Activated CD8-positive, alpha-beta memory T cell treated with anti-CD3 and anti-CD28 coated beads for 4 hours (primary cell): ENCODE measurements at places on chromosomes 11 and 22.

DNA sequence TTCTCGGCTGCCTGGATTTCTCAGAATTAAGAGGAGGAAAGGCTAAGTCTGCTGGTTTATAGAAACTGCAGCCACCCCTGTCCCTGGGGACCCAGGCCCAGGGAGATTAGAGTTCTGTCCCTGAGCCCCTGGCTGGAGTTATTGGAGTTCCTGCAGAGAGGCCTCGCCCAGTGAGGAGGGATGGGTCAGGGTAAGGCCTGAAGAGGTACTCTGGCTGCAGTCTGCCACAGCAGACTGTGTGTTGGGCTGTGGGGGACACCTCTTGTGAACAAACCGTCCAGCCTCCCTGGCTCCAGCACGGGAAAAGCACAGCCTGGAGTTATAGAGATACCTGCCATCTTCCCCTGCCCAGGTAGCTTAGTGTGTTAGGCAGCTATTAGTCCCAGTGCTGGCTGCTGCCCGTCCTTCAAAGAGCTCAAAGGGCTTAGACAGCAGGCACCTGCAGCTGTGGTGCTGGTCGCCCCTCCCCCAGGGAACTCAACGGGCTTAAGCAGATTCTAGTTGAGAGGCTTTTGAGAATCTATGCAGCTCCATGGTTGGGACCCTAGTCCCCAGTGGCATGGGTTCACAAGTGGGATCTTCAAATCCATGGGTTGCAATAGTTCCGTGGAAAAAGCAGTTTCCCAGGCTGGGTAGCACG lies 36.6 kb upstream of the MUC15 start:
- DNase-seq, result no peak

GRCh38 chr11:117792241-117792640 lies 4.8 kb downstream of the DSCAML1 start:
- no peak for DNase-seq

GRCh38 chr11:17350455-17351171 lies 987 bp upstream of the NCR3LG1 start:
- DNase-seq, result no peak

- DNase-seq, result no peak
Measured at GRCh38 chr11:43969543-43969942, 27.1 kb downstream of the C11orf96 start.

- no peak for DNase-seq
Measured at GRCh38 chr22:28882545-28882877, 861 bp upstream of the ZNRF3 start.

GRCh38 chr11:15932417-15932816 lies 423.9 kb downstream of the SOX6 start:
- no peak for DNase-seq

GRCh38 chr22:26552466-26552865 lies 37.5 kb downstream of the TPST2 start:
- DNase-seq, result no peak

DNA sequence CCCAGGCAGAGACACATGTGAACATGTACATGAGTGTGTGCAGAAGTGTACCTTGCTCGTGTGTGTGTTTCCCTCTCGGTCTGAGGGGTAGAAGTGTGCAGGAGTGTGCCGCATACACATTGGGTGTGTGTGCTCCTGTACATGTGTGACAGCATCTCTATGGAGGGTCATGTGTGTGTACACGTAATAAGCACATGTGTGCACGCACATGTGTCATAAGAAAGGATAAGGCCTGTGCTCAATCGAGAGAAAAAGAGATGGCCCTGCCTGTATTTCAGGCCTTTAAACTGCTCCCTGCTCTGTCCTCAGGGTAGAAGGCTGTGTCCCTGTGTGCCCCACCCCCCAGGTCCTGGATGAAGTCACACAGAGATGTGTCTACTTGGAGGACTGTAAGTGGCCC lies 61.8 kb downstream of the OTOG start:
- no peak for DNase-seq

DNA sequence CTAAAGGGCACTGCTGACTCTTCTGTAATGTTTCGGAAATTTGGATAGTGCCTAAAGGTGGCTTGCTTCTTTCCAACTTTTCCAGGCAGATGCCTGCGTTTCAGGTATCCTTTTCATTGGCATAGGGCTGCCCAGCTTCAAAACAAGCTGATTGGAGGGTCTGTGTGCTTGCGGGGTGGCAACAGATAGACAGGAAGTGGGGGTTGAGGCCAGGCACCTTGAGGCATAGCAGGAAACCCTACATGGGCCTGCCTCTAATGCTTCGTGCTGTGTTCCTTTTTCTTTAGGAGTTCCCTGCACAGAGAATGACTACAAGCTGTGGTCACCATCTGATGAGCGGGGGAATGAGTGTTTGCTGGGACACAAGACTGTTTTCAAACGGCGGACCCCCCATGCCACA lies 92.2 kb upstream of the SORL1-AS1 start:
- no peak for DNase-seq

DNA sequence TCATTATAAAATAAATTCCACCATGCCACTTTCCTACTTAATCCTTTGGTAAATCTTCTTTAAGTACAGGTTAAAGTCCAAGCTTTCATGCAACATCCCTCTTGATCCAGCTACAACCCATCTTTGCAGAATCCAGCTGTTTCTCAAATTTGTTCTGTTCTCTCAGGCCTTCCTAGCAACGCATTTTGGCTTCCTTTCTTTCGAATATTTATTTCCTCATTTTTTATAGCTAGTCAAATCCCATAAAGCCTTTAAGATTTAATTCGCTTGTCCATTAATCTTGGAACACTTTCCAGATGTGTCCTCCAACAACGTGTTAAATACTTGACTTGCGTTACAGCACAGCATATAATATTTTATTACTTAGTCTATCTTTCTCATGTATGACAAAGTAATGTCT lies 600.1 kb upstream of the CHORDC1 start:
- DNase-seq, result no peak

GRCh38 chr11:109902764-109903433 lies 190.3 kb upstream of the ZC3H12C start:
- DNase-seq, result no peak

DNA sequence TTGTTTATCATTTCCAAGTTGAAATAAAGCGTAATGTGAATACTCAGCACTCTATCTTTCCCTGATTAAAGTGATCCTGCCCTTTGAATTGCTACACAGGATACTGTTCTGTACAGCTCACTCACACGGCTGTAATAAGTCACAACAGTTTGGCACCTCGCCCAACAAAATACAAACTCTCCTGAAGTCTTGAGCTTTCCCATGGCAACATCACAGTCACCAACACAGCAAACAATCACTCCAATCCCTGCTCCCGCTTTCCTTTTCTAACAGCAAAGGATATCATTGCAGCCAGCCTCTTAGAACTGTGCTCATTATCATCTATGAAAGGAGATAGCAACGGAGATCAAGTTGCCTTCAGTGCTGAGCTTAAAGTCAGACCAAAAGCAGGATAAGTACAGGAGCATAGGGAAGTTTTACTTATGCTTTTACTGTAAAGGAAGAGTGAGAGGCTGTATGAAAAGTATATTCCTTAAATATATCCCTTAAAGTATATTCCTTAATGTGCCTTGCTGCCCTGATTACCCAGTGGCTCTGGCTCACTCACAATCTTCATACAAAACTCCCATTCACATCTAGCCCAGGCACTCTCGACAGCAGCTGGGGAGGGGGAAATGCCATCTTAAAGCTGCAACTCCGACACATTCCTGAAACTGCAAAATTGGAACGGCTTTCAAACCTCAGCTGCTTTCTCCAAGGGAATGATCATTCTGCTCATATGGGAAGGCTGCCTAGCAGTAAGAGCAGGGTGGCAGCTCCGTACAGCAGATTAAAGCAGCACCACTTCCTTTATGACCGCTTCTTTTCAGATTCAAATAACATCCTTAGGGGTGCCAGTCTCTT lies 35.8 kb downstream of the MAML2 start:
- DNase-seq, result no peak

DNA sequence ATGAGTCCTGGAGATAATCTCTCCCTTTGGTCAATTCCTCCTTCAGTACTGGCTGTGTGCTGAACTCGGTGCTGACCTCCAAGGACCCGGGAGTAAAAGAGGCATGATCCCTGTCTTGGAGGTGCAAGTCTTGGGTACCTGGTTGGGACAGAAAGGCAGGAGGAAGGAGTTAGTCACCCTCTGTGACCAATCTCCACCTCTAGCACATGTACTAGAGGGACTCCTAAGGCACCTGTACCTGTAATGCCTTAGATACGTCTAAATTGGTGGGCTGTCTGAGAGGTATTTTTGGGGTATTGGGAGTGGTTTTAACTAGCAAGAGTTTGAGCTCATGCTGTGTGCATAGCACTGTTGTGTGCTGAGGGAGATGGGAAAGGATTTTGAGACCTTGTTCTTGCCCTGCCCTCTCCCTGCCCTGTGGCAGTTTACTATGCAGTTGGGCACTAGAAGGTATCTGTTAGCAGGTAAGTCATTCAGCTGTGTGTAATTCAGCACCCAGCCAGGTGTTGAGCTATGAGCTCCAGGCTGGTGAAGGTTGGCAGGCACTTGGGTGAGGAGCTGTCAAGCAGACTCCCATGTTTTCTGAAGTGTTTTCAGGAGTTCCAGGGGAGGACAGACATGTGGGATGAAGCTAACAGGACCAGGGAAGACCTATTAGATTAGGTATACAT lies 2.5 kb downstream of the PANX1 start:
- DNase-seq, result no peak

GRCh38 chr22:17972385-17973191 lies 51.8 kb downstream of the MICAL3 start:
- DNase-seq, result no peak

DNA sequence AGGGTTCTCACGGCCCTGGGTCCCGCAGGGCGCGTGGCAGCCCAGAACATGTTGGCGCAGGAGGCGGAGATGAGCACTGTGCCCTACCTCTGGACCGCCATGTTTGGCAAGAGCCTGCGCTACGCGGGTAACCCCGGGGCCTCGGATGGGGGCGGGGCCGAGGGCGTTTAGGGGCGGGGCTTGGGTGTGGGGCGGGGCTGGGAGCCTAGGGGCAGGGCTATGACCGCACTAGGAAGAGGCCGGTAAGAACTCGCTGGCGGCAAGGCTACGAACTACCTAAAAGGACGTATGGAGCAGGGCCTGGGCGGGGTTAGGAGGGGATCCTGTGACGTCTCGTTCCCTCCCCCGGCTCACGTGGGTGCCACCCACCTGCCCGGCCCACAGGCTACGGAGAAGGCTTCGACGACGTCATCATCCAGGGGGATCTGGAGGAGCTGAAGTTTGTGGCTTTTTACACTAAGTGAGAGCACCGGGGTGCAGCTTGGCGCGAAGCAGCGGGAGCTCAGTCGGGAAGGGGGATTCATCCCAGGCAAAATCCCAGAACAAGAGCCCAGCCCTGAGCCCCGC lies 2.8 kb upstream of the LZTR1 start:
- DNase-seq, result no peak

- DNase-seq, result peak; percentile 72
Measured at GRCh38 chr11:121464352-121464946, 11.7 kb upstream of the SORL1-AS1 start.

GRCh38 chr11:64119700-64120099 lies 46.2 kb downstream of the MACROD1 start:
- DNase-seq, result no peak

GRCh38 chr11:1647901-1648652 lies 18.5 kb downstream of the KRTAP5-5 start:
- DNase-seq, result no peak

- no peak for DNase-seq
Measured at GRCh38 chr11:65487467-65488272, 11.2 kb upstream of the MALAT1 start.

- DNase-seq, result no peak
Measured at GRCh38 chr11:75453916-75454655, 21.1 kb upstream of the KLHL35 start.

DNA sequence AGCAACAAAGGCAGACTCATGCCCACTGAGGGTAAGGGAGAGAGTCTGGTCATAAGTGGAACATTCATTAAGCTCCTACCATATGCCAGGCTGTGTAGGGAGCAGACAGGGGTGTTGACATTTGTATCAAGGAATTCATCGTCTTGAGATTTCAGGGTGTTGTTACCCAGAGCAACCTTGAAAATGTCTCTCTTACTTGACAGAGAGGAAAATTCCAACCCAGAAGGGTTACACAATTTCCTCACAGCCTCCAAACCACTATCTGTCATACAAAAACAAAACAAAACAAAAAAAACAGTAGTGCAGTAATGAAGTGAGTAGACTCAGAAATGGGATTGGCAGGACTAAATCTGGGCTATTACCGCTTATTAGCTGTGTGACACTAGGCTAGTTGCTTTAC lies 113.2 kb downstream of the MIAT start:
- DNase-seq, result no peak

DNA sequence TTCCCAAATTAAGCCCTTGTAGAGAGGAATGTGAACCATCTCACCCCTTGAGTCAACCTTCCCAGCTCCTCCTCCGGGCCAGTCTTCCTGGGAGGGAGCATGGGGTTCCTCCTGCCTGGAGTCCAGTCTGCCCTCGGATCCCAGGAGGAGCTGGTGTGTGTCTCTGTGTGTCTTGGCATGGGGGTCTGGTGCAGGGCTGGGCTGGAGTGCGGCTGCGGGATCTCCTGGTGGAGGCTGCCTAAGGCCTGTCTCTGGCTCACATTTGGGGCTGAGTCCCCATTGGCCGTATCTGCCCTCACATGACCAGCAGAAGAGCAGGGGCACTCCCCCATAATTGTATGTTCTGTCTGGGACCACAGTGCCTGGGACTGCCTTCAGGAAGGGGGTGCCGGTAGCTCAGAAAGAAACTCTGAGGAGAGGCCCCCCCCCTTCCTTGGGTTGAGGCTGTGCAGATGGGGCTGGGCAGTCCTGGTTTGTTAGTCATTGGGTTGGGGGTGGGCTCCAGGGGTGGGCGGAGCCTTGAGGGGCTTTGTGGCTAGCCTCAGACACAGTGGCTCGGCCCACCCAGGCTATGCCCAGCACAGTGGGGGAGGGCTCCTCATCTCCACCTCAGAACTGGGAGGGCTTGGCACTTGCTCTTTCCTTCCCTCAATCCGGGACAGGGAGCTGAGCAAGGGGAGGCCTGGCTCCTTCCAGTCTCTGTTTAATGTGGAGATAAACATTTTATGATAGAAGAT lies 2.9 kb downstream of the C1QTNF5 start:
- no peak for DNase-seq

- DNase-seq, result no peak
Measured at GRCh38 chr22:30044369-30044768, 35.9 kb upstream of the HORMAD2 start.

GRCh38 chr22:25976356-25976755 lies 192.9 kb upstream of the SEZ6L start:
- DNase-seq, result no peak

- DNase-seq, result no peak
Measured at GRCh38 chr22:29255064-29255621, 12.6 kb downstream of the RHBDD3 start.

DNA sequence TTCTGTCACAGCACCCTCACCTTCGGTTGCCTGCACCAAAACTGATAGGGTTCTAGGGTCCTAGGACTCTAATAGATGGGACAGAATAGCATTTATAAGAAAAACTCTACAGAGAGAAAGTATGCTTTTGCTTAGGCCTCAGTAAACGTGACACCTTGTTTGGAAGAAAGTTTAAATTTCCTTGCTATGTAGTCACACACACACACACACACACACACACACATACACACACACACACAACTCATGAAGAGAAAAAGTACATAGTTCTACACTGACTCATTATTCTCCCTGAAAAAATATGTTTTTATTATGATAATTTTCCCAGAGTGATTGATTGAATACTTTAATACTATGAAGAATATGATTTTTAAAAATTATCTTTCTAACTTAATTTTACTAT lies 220.8 kb upstream of the SNX19 start:
- DNase-seq, result no peak
